ENCODE measurements at places on chromosomes 6 and 20.

DNA sequence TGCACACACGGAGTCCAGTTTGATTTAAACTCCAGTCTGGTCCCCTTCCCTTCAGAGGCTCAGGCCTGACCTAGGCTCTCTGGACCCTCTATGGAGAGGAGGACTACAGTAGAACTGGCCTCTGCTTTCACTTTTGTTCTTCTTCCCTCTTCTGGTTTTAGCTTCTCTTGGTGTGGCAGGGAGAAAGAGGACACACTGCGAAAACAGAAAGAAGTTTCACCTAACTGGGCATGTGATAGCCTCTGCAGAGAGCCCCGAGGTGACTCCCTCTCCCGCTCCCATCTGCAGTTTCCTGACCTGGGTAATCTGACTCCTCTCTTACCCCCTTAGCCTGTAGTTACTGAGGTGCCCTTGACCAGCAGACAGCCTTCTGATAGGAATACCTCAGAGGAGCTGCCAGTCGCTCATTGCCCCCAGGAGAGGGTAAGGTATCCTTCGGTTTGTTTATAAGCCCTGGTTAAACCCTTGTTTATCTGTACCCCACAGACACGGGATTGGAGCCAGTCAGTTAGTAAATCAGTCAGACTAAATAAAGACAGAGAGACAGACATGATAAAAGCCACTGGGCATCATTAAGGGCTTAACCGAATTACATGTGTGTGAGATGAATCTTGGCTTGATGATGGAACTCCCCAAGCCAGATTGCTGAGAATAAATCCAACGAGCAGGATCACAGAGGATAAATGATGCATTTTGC, 12.0 kb upstream of the DTNBP1 start:
- no peak for DNase-seq

- DNase-seq: no peak
These were observed 5.4 kb upstream of the ZNFX1 start for GRCh38 chr20:49283176-49283702.

- DNase-seq: no peak
These were observed 26.3 kb upstream of the PMEPA1 start for GRCh38 chr20:57735831-57736737.

DNA sequence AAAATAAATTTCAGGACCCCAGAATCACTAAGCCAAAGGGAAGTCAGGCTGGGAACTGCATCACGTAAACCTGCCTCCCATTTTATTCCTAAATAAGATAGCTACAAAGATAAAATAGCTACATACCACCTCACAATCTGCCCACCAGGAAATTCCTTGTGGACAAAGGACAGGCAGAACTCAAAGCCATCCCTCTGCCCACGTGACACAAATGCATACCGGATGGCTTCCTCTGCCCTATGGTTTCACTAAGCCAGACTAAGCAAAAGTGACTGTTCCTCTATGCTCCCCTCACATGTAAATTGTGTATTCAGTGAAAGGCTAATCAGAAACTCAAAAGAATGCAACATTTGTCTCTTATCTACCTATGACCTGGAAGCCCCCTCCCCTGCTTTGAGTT, 15.0 kb downstream of the MBOAT1 start:
- DNase-seq: no peak

GRCh38 chr6:148760568-148761526, 14.0 kb downstream of the UST start:
- DNase-seq: peak; percentile 10

- no peak for DNase-seq
These were observed 288.2 kb downstream of the QKI start for GRCh38 chr6:163702736-163703135.

DNA sequence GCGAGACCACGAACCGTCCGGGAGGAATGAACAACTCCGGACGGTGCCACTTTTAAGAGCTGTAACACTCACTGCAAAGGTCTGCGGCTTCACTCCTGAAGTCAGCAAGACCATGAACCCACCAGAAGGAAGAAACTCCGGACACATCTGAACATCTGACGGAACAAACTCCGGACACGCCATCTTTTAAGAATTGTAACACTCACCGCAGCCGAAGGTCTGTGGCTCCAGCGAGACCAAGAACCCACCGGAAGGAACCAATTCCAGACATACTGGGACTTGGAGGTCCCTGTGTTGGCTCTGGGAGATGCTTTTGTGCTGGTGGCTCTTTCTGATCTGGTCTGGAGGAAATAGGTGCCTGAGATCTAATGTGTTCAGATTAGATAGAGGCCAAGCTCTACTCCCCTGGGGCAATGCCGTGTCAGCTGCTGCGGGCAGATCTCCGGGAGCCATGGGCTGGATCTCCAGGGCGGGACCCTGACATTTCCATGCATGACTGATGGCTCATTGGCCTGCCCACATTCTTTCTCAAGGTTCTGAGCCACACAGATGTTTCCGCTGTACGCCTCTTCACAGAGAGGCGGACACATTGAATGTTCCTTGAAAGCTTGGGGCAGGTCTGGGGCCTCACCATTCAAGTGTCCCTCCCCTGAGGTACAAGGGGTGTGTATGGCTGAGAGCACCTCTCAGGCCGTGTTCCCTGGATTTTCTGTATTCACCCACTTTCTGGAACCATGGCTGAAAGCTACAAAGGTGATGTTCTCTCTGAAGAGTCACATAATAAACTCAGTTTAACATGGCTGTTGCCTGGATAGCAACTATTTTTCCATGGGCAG, 29.3 kb downstream of the GMPR start:
- no peak for DNase-seq

DNA sequence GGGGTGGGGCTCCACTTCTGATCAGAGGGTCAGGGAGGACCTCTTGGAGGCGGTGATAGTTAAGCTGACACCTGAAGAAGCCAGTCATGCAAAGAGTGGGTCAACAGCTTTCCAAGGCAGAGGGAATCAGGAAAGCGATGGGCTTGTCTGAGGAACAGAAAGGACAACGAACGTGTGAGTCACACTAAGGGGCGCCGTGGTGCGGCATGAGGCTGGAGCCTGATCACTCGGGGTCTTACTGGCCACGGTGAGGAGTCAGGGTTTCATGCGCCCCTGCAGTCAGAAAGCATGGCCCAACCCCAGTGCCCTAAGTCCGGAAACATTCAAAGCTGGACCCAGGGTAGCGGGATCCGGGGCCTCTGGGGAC, 50.6 kb upstream of the SLC32A1 start:
- no peak for DNase-seq

DNA sequence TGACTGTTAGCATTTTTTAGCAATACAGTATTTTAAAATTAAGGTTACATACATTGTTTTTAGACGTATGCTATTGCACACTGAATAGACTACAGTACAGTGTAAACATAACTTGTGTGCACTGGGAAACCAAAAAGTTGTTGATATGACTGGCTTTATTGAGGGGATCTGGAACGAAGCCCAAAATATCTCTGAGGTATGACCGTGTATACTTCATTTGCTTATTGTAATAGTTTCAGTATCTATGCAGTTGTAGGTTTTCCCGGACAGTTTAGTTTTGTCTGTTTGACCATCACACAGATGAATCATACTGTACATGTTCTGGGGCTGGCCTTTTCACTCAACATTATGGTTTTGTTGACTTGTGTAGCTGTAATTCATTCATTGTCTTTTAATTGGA, 6.9 kb upstream of the ZBTB12 start:
- DNase-seq: no peak
